Stimulated activated naive CD4-positive, alpha-beta T cell (primary cell): ENCODE measurements at places on chromosomes 5 and 9.

GRCh38 chr9:14238079-14238478 is 75.9 kb downstream of the NFIB start:
- no peak for DNase-seq

- DNase-seq: no peak
These were observed 38.9 kb downstream of the SLC9A3 start for GRCh38 chr5:485113-485945.

- DNase-seq: no peak
These were observed 15.1 kb upstream of the IRF1 start for GRCh38 chr5:132505641-132506040.

DNA sequence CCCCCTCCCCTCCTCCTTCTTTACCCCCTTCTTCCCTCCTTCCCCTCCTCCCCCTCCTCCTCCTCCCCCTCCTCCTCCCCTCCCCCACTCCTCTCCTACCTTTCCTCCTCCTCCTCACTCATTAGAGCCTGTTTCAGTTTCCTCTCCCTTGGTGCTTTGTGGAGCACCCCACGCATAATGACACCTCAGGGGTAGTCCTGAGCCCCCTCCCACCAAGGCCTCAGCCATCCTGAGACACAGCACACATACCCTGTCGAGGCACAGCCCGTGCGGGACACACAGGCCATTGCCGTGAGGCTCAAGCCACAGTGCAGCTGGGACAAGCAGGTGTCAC is 35.4 kb downstream of the HK3 start:
- no peak for DNase-seq

- no peak for DNase-seq
These were observed 429.5 kb downstream of the TLE1 start for GRCh38 chr9:81259896-81260295.

GRCh38 chr9:129381481-129381957 is 203.5 kb upstream of the IER5L start:
- no peak for DNase-seq

- no peak for DNase-seq
These were observed 138.5 kb upstream of the IRX2 start for GRCh38 chr5:2890011-2890410.

GRCh38 chr5:3102531-3102930 is 351.1 kb upstream of the IRX2 start:
- DNase-seq: no peak

DNA sequence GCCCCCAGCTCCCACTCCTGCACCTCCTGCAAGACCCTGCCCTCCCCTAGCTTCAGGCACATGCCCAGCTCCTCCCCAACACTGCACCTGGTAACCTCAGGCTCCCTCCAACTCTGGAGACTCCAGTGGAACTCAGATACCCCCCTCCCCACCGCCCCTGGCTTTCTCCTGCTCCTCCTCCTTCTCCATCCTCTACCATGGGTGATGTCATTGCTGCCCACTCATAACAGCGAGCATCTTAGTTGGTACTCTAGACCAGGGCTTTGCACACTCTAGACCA is 24.7 kb upstream of the CNOT6 start:
- DNase-seq: no peak

DNA sequence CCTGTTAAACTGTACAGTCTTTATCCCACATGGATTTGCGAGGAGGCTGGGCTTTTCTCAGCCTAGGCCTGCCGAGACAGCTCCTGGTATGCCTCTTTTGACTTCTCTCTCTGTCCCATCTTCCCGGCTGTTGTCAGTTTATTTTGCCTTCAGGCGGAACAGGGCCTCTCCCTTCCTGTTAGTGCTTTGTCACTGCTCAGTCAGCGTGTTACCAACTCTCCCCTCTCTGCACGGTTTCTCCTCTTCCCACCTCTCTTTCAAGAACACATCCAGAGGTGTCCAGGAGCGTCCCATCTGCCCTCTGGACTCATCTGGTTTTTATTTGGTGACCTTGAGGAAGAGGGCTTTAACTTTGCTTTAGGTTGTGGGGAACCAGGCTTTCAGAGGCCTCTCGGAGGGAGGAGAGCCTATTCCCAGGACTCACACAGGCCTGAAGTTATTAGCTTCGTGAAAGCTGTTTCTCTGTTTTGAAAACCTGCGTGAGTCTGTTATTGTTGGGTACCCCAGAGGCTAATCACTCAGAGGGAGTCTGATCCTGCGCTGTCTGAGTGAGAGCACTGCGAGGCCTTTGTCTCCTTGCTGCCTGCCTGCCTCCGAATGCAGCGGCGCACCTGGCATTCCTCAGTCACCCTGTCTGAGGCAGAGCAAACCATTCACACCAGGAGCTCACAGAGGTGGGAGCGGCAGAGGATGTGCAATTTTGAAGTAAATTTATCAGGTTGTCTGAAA is 234.4 kb upstream of the MPDZ start:
- DNase-seq: no peak

GRCh38 chr5:61894046-61894445 is 412.0 kb upstream of the KIF2A start:
- DNase-seq: no peak

DNA sequence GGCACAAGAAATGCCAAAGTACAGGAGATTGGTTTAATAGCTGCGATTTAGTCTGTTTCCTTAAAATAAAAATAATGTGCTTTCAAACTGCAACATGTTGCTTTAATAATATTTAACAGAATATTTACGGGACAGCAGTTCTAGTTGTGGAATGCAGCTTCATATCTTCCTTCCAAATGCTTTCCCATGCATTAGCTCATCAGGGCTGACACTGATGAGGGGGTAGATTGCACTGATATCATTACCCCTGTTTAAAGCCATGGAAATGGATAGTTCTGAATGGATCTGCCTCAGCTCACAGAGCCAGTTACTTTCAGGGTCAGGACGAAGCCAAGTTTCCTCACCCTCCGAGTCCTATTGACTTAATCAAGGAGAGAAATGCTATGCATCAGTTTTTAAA is 93.2 kb upstream of the OSMR start:
- DNase-seq: no peak

DNA sequence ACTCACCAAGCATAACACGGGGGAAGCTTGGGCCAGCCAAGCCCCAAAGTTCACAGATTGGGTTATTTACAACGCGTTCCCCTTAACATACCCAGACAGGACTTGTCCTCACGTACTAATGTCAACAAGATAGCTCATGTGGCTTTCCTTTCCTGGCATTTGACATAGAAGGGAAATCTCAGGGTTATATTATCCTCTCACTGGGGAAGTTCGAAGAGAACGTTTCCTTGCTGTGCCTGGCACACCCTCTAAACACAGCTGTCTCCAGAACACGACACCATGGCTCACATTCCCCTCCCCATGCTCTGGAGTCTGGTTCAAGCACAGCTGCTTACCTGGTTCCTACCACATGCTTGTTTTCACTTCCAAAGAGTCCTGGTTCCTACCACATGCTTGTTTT is 46.8 kb upstream of the OTULINL start:
- DNase-seq: no peak

DNA sequence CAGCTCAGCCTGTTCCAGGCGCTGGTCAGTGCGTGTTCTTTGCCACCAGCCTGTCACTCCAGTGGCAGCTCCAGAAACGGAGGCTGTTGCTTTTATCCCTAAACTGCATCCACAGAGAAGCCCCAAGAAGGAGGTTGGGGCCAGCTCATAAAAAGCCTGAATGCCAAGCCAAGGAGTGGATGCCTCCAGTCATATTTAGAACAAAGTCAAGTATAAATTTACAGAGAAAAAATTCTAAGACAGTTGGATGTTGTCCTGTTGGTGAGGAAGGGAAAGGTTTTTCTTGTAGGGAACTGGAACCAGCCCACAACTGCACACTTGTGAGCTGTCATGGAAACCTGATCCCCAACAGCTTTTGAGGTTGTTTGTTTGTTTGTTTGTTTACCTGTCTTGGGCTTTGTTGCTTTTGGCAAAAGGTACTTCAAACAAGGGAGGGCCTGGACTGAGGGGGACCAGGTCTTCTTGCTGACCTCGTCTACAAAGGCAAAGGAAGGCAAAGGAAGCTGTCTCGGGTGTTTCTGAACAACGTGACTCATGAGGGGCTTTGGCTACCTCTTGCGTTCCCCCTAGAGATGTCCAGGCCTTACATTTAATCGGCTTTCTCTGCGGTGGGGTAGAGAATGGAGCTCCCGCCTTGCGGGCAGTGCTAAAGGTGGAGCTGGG is 36.7 kb downstream of the OLFML2A start:
- no peak for DNase-seq

DNA sequence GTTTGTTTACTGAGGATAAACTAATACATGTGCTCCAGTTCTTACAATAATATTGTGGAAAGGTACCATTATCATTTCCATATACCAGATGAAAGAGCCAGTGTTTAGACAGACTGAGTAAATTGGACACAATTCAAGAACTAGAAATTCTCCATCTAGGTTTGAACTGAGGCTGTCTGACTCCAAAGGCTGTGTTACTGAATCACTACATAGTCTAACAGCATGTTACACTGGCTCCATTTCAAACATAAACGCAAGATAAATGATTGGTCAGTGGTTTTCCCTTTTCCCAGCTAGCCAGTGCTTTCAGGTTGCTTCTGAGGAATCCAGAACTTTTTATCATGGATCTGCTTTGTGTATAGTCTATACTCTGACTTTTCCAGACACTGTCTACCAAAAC is 8.1 kb downstream of the SPDL1 start:
- no peak for DNase-seq

GRCh38 chr5:2876183-2876582 is 124.7 kb upstream of the IRX2 start:
- DNase-seq: no peak

DNA sequence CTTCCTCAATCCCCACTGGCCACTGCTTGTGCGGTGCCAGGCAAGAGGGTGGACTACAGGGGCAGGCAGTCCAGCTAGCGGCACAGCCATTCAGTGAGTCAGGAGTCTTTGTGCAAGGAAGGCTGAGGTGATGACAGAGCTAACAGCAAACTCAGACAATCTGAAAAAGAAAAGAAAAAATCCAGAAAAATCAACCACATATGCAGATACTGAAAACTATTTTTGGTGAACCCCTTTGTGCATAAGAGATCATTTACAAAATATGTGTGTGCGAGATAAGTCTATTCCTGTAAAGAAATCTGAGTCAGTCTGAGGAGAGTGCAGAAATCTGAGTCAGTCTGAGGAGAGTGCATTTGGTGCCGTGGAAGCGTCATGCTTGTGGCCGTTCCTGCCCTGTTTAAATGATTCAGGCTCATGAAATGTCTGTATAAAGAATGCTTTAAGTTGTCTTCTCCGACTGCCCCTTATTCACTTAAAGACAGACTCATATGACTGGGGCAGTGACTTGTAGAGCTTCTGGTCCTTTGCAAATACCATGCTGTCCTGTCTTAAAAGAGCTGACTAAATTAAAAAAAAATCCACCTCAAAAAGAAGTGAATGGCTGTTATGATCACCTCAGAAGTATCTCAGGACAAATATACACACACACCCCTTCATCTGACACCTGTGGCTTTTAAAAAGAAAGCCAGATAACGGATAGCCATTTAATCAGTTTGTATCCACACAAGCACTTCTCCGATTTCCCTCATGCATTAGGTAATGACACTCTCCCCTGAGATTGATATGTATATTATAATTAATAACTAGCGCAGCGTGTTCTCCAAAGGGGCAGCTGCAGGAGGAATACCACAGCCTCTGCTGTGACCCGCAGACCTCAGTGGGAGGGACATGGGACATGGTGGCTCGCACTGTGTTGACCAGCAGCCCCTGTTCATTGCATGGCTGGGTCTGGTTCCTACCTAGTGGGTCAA is 47.3 kb downstream of the TRIO start:
- DNase-seq: no peak

- DNase-seq: no peak
These were observed 124.6 kb upstream of the MTAP start for GRCh38 chr9:21677834-21678233.

GRCh38 chr9:69455311-69455710 is 130.3 kb downstream of the ENTREP1 start:
- DNase-seq: no peak

GRCh38 chr5:152990217-152990616 is 500.3 kb upstream of the GRIA1 start:
- DNase-seq: no peak
